Jurkat, Clone E6-1 (cell line): ENCODE measurements at places on chromosomes 6 and 20.
A peak's percentile ranks its signal among the peaks of the same experiment; 100 is the strongest.

DNA sequence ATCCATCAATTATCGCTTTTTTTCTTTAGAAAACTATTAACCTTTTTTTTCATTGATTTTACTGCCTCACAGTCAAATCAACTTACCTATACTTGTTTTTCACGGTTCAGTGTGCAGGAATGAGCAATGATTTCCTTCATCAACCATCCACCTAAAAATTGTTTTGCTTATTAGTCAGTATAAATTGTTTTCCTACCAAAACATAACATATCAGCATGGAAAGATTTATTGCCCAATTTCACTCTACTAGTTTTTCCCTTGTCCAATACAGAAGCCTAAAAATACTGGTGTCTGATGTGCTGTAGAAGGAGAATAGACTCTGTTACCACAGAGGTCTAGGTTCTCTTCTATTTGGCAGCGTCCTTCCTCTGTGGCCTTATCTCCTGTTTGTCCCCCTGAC, 558.2 kb upstream of the CITED2 start:
- DNase-seq, result no peak

DNA sequence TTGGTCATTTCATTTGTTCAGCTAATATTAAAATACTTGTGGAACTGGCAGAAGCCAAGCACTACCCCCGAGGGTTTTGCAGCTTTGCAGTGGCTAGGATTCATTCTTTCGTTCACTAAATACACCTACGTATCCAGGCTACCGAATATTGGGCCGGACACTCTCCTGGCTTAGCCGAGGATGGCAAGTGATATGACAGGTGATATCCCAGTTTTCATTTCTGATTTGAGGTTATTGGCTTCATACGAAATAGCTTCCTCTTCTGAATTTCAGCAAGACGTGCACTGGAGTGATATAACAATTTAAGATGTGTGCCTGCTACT, 536 bp upstream of the MTFR2 start:
- DNase-seq, result no peak

DNA sequence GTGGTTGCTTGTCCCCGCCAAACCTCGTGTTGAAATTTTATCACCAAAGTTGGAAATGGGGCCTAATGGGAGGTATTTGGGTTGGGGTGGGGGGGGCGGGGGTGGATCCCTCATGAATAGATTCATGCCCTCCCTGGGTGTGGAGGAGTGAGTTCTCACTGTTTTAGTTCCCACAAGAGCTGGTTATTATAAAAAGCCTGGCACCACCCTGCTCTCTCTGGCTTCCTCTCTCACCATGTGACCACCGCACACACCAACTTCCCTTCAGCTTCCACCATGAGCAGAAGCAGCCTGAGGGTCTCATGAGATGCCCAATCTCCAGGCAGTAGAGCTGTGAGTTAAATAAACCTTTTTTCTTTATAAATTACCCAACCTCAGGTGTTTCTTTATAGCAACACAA, 111.3 kb downstream of the PRDM1 start:
- DNase-seq, result peak; percentile 41

- peak; percentile 36 for DNase-seq
Observed at GRCh38 chr20:17281478-17281877, 54.6 kb downstream of the PCSK2 start.
